ENCODE measurements at places on chromosomes 4 and X. TPM values are rescaled to one million over a fixed set of nuclear protein-coding genes. Genes with fewer than 3 reads are reported as not detected.

Gene PDZD11
- 55.9 TPM for polyA plus RNA-seq

Gene ZNF630
- polyA plus RNA-seq, result 1.4 TPM

Gene PAGE1
- not detected for polyA plus RNA-seq

Gene IL13RA2
- 2.7 TPM for polyA plus RNA-seq

Gene CLIC2
- polyA plus RNA-seq, result 25.7 TPM

Gene CACNA1F
- polyA plus RNA-seq, result 0.41 TPM

Gene FDCSP
- polyA plus RNA-seq, result not detected

Gene GNRHR
- polyA plus RNA-seq, result not detected

Gene LUZP4
- polyA plus RNA-seq, result not detected

Gene PCDH18
- polyA plus RNA-seq, result 1.7 TPM

Gene MAGEA6
- not detected for polyA plus RNA-seq

Gene GUCY1B1
- polyA plus RNA-seq, result 9.4 TPM

Gene RPA4
- 0.30 TPM for polyA plus RNA-seq

Gene ERAS
- not detected for polyA plus RNA-seq

Gene SMIM31
- polyA plus RNA-seq, result 2.3 TPM

Gene DCHS2
- 0.02 TPM for polyA plus RNA-seq

Gene GPC3
- polyA plus RNA-seq, result 8.3 TPM

Gene UGT2B10
- not detected for polyA plus RNA-seq

Gene CXorf65
- polyA plus RNA-seq, result 2.6 TPM

Gene CISD2
- polyA plus RNA-seq, result 18.7 TPM

Gene ASB5
- not detected for polyA plus RNA-seq

Gene PAGE2
- not detected for polyA plus RNA-seq

Gene BGN
- polyA plus RNA-seq, result 148 TPM

Gene SPANXN3
- not detected for polyA plus RNA-seq

Gene PABPC1L2A
- not detected for polyA plus RNA-seq

Gene JADE1
- 15.1 TPM for polyA plus RNA-seq

Gene SULT1E1
- 4.1 TPM for polyA plus RNA-seq

Gene GLUD2
- polyA plus RNA-seq, result 0.35 TPM
